Activated CD4-positive, alpha-beta T cell treated with anti-CD3 and anti-CD28 coated beads, Interleukin-2, amount 10 ng/mL, durations not matched to agents 7 days and 5 days (primary cell): ENCODE measurements at places on chromosomes 5 and 9. TPM values are rescaled to one million over a fixed set of nuclear protein-coding genes. Genes with fewer than 3 reads are reported as not detected.

DNA sequence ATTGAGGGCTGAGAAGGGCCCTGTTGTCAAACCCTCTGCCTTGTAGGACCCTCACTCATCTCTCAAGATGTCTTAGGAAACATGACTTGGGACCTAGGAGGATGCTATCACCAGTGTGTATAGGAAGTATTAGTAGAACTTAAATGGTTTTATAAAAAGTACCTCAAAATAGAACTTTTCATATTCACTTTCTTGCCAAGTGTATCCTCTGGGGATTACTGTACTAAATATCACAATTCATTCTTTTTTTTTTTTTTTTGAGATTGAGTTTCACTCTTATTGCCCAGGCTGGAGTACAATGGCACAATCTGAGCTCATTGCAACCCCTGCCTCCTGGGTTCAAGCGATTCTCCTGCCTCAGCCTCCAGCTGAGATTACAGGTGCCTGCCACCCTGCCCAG is 56.2 kb downstream of the ARHGEF28 start:
- no peak for DNase-seq

DNA sequence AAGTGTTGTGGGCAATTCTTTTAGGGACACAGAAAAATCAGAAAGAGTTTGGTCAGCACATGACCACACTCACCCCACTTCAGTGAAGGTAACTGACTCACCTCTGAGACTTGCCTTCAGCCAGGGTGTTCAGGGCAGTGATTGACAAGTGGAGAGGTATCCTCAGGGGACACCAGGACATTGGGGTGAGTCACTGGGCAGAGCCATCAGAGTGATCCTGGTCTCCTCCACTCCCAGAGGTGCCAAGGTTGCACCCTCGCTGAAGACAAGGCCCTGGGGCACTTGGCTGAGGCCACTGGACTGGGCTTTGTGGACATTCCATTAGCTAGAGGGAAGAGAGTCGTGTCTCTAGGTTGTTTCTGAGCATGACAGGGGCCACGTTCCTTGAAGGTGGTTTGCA is 113.4 kb downstream of the GADD45G start:
- DNase-seq = no peak

DNA sequence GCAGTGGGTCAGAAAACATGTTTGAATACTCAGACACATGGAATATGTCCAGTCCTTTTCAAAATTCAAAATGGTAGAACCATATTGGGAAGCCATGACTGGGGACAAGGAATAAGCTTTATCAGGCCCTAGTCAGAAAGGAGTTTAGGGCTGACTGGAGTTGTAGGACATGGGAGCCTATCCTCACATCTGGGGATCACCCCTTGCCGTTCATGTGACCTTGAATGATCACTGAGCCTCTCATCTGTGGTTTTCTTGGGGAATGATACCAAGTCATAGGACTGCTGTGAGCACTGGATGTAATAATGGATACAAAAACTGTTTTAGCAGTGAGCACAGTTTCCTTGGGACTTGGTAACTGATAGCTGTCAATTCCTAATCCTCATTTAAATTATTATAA is 84.7 kb downstream of the IQGAP2 start:
- DNase-seq = no peak

DNA sequence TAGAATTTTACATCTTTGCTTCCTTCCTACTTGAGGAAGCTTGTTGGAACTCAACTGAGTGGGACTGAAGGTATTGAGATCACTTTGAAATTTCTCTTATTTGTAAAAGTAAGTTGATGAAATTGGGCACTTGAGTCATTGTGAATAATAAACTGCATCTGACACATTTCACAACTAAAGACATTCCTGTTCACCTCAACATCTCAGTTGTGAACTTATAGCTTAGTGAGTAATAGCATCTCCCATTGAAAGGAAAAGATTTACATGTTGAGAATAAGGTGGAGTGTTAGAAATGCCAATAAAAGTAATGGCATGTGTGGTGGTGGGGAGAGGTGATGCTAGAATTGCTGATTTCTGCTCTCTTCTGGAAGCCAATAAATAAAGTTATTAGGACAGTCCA is 145.0 kb downstream of the SLC24A2 start:
- no peak for DNase-seq

DNA sequence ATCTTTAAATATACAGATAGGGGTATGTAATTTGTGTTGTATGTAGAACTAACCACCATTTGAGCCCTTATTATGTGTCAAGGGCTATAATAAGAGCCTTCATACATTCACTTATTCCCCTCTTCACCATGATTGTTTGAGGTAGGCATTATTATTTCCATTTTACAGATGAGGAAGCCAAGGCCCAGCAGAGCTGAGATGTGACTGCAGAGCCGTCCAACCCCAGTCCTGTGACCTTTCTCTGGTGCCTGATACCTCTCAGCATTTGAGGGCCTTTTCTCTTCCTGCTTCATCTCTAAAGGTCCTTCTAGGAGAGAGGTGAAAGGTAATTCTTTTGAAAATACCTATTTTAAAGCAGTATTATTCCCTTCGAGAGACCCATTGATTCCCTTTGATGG is 37.3 kb downstream of the PIP5K1B start:
- DNase-seq = no peak

DNA sequence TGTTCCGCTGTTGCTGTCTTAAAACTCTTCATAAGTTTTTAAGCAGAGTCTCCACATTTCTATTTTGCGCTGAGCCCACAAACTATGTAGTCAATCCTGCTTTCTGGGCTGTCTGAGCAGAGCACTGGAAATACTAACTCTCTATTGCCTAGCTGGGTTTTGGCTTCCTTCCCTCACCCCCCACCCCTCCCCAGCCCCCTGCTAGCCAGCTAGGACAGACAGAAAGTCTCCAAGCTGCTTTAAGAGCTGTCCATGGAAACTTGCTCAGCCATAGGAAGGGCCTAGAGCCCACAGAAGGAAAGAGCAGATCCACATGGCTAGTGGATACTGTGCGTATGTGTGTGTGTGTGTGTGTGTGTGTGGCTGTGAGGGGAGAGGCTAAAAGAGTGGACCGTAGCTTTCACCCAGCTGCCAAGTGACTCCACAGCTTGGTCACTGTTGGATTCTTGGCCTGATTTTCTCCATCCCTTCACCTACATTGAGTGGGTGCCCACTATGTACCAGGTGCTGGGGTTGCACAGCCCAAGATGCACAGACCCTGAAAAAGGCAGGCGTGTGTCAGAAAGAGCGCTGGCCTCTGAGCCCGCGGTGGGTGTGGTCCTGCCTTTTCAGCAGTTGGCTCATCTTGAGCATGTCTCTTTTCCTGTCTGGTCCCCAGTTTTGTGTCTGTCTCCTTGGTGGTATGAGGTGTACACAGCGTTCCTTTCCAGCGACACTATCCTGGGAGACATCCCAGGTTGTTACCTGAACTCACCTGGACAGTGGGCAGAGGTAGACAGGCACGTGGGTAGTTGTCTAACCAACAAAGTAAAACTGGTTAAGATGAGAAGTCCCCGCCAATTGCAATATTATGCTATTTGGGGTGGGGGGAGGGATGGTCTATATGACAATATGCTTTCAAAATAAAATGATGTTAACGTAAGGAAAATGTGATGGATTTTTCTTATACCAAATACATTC is 5.4 kb upstream of the NKX2-5 start:
- no peak for DNase-seq

- peak; percentile 23 for DNase-seq
Observed at GRCh38 chr5:134380346-134380745, 9.0 kb downstream of the UBE2B start.

DNA sequence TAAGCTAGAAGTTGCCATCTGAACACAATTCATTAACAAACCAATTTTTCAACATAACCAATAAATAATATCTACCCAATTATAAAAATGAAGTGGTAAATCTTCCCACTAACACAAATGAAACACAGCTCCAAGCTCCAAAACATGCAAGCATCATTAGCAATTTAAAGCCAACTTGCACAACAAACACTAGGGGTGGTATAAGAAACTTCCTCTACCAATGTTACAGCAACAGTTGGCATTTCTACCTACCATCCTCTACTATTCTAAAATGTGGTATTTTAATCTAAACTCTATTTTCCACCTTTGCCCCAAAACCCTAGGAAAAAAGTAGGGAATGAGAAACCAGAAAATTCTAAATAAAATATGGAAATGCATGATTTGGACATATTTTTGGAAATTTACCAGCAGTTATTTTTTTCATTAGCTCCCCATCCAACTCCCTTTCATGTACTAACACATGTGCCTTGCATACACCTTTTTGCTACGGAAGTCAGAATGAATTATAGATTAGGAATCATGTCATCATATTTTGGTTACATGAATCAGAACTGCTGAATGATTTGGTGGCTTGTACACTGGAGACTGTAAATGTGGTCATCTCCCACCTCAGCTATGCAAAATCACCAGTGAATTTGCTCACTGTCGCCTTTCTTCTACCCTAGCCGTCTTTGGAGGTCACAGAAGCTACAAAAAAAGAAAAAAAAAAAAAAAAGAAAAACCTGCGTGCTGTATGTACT is 4.1 kb downstream of the NR6A1 start:
- DNase-seq = no peak

DNA sequence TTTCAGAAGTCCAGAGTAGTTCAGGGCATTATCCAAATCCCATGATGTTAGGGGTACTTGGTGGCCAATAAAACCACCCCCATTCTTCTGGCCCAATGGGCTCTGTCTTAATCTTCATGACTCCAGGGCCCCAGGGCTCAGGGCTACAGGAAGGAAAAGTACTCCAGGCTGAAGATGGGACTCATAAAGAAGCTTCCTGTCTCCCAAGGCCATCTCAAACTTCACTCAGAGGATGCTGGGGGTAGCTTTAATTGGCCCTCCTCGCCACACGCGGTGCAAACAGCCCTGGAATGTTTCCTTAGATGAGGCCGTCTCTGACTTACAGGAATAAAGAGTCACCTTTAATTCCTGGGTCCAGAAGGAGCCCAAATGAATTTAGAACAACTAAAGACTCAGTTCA is 52.3 kb downstream of the BOD1 start:
- DNase-seq = no peak

DNA sequence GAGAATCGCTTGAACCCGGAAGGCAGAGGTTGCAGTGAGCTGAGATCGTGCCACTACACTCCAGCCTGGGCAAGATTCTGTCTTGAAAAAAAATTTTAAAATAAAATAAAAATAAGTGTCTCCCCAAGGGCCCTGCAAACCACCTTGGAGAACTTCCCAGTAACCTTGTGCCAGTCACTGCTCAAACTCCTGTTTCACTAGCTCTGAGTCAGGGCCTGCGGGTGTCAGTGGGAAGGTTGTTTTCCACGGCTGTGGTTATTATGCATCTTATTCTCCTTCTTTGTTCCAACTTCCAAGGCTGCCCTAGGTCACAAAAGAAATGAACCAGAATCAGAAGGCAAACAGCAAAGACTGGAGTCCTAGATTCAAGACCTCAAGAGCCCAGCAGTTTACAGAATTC is 246.7 kb downstream of the ADAMTSL1 start:
- no peak for DNase-seq

DNA sequence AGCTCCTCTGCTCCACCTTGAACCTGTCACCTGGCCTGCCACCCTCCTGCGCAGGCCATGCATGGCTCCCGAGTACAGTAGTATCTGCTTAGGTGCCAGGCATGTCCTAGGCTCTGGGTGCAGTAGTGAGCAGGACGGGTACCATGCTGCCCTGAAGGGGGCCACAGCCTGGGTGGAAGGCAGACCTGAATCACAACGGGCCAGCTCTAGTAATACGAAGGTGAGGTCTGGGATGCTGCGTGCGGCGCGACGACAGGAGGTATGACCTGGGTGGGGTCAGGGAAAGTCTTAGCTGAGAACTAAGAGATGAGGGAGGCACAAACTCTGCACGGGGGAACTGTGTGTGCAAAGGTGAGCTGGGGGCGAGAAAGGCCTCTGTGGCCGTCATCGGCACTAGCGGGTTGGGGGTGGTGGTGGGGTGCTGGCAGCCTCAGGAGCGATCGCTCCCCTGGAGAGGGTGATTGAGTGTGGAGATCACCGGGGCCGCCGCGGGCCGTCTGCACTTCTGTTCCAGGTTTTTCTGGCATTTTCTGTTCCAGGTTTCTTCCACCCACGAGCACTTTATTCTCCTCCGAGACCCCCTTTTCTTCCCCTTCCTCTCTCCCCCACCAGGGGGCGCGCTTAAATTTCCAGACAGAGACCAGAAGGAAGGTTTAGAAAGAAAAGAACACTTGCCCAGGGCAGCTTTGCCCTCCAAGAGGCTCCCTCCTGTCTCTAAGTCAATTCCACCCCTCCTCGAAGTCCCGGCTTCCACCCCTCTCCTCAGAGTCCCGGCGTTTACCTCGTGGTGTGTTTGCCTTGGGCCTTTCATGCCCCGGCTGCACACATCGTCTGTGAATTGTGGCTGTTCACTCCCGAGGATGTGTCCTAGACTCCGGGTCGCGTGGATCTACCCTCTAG is 15.1 kb downstream of the PDLIM4 start:
- peak; percentile 65 for DNase-seq

- no peak for DNase-seq
Observed at GRCh38 chr5:2430606-2431005, 320.9 kb downstream of the IRX2 start.

DNA sequence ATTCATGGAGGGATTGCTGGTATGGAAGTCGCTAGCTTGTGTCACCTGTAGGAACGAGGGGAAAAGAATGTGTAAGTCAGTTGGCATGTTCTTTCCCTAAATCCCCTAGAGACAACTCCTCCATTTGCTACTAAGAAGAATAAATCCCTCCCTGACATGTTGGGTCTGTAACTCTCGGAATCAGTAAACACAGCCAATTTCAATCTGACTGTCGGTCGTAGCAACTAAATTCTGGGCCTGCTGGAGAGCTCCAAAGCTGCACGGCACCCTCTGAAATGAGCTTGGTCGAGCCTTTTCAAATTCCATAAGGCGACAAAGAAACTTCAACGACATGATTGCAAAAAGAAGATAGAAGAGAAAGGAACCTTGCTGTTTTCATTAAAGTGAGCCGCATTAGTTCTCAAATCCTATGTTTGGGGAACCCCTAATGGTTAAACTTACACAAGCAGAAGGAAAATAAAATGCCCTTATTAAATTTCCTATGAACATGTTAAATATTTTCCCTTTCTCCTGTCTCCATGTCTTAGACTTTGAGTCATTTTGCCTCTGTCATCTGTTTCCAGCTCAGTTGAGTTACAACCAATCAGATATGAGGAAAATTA is 735.8 kb upstream of the WWC1 start:
- DNase-seq = no peak

DNA sequence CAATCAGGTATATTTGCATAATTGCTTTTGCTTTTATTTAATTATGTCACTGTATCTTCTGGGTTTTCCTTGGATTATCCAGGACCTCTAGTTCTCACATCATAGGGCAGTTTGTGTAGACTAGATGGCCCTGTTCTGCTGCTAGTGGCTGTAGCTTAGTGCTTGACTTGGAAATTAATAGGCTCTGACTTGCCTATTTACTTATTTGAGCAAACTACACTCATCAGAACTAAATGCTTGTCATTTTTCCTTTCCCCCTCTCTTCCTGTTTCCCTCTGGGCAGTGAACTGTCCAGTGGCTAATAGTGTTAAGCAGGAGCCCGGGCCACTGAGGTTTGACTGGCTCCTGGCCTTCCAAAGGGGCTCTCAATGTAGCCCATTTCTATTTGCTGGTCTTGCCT is 135.7 kb downstream of the MAN2A1 start:
- no peak for DNase-seq

OR1L6 gene
- not detected for total RNA-seq

DEPDC1B gene
- total RNA-seq = 46.7 TPM

ZNF879 gene
- 5.0 TPM for total RNA-seq

ELAVL2 gene
- total RNA-seq = not detected

PTGER4 gene
- 45.7 TPM for total RNA-seq
